ENCODE measurements at places on chromosomes 2 and 18.

DNA sequence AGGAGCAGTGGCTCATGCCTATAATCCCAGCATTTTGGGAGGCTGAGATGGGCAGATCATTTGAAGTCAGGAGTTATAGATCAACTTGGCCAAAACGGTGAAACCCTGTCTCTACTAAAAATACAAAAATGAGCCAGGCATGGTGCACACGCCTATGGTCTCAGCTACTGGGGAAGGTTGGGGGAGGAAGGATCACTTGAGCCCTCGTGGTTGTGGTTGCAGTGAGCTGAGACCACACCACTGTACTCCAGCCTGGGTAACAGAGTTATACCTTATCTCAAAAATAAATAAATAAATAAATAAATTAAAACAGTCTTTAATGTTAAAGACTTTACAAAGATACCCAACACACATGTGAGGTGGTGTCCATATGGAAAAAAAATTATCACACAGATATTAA is 134.0 kb downstream of the C2orf74 start:
- DNase-seq: peak; percentile 31

GRCh38 chr2:46849046-46849715 is 66.4 kb downstream of the MCFD2 start:
- no peak for DNase-seq

- no peak for DNase-seq
These were observed 150.5 kb downstream of the MBP start for GRCh38 chr18:76982038-76982437.

- no peak for DNase-seq
These were observed 143.7 kb downstream of the NAPG start for GRCh38 chr18:10669441-10670100.

DNA sequence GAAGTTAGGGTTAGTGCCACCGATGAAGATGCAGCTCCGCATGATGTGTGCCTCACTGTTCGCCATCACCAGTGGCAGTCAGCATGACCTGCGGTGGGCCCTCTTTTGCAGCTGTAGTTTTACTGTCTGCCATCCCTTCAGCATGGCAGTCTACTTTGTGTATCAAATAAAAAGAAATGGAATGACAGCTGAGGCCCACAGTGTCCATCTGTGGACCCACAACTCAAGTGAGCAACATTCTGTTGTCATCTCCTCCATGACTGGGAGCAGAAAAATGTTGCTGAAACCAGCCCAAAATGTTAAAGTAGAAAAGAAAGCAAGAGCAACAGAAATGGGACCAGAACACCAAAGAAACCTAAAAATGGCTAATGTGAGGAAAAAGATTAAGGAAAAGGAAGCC is 128.7 kb downstream of the MEP1B start:
- no peak for DNase-seq

GRCh38 chr18:7089369-7089768 is 28.2 kb downstream of the LAMA1 start:
- no peak for DNase-seq

DNA sequence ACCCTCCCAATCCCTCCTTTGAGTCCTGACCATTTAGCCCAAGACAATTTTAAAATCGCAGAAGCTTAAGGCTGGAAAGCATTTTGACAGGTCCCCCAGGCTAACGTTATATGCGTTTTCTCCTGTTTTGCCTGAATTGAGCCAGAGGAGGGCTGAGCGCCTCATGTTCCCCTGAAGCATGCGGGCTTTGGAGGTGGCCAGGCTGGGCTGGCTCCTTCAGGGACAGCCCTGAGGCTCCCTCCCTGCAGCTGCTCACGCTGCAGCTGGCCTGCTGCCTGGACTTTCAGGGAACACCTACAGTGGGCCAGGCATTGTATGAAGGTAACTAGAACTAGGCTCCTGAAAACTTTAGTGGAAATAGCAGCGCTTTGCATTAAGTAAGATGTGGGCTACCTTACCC is 179.2 kb downstream of the ACKR3 start:
- DNase-seq: no peak

GRCh38 chr18:26057344-26057773 is 33.1 kb downstream of the SS18 start:
- no peak for DNase-seq

- no peak for DNase-seq
These were observed 4.0 kb upstream of the SMYD5 start for GRCh38 chr2:73210019-73210418.

DNA sequence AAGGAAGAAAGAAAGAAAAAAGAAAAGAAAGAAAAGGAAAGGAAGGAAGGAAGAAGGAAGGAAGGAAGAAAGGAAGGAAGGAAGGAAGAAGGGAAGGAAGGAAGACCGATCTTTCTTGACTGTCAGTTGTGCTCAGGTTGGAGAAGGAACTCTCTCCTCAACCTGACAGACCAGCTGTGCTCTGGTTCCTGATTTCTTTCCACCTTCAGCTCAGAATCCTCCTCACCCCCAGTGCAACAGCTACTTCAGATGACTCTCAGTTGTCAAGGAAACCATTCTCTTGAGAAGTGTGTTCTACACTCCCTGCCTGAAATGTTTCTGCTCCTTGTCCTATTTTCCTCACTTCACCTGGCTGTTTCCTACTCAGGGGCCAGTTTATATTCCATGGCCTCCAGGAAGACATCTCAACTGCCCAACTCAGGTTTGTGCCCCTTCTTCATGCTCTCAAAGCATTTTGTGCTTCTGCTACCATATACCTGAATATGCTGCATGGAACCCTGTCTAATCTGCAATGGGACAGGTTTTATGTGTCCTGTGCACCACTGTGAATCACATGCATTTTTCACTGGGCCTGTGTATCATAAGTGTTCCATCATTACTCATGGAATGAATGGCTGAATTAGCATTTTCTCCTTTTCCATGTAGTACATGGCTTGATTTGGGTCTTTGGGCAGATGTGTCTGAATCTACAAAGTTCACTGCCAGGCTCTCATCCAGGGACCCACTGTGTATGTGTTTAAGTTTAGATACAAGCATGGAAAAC is 32.8 kb upstream of the DOCK10 start:
- no peak for DNase-seq

DNA sequence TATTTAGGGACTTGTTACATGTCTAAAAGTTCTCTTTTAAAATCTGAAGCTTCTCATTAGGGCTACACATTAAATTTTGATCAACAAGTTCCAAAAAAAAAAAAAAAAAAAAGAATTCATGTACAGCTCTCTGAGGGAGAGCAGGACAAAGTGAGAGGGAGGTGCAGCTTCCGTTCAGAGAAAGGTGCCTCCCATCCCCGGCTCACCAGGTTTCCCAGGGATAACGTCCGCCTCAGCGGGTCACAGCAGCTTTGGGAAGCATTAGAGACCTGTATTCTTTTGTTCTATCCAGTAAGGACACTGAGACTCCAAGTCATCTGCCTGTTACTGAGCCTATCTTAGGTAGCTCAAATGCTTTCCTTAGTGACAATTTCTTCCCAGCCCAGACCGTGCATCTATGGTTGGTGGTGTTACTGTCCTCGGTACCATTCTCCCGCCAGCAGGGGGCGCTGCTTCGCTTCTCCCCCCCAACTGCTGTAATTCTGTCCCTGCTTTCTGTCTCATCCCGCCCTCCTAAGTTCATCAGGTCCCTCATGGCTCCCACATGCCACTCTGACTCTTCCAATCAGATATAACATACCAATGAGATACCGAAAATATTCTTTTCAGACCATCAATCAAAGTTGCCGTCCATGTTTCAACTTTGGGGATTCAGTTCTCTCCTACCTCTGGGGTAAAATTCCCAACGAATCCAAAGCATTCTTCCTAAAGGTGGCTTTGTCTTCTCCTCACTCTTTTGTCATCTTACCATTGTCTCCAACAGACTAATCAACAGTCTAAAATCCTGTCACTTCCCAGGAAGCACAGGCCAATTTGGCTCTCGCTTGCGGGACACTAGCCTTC is 466.5 kb downstream of the METTL4 start:
- peak; percentile 44 for DNase-seq

GRCh38 chr2:68994864-68995263 is 18.1 kb upstream of the ANTXR1 start:
- DNase-seq: no peak

GRCh38 chr18:69795791-69796190 is 151.9 kb downstream of the CD226 start:
- no peak for DNase-seq

GRCh38 chr2:106581328-106581727 is 94.2 kb downstream of the CD8B2 start:
- no peak for DNase-seq

- no peak for DNase-seq
These were observed 46.3 kb upstream of the VIT start for GRCh38 chr2:36650031-36650829.

DNA sequence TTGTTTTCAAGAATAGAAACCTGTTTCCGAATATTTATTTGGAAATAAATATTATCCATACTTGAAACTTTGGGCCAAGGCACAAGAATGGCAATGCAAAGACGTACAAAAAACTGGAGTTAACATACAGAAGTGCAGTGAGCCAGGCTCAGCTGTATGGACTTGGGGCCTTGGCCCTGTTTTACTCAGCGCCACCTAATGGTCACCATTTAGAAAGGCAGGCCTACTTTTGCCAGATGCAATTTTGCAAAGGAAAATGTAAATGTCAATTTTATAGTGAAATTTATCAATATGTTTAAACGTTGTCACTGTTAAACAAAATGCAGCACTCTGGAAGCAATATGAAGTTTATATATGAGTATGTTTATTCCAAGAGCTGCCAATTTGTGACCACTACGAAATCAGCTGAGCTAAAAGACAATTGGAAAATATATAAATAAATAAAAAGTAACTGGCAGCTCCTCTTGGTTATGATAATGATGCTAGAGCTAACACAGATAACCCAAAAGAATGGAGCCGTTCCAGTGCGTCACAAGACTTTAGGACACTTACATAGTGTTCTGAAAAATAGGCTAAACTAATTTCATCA is 155.0 kb downstream of the ARHGAP15 start:
- peak; percentile 67 for DNase-seq

DNA sequence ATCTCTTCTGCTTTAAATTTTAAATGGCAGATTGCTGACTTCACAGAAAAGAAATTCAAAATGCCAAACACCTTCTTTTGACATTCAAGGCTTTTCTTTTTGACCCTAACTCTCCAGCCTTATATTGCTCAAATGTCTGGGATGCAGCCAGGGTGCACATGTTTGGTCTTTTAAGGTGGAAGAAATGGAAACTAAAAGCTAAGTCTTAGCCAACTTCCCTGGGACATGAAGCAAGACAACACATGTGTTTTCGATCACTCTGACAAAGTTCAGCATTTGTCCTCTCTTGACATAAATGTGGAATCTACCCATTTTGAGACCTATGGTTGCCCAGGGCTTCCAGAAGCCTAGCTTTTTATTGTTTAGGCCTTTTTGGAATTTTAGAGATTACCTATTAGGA is 161.6 kb downstream of the RDH14 start:
- no peak for DNase-seq

DNA sequence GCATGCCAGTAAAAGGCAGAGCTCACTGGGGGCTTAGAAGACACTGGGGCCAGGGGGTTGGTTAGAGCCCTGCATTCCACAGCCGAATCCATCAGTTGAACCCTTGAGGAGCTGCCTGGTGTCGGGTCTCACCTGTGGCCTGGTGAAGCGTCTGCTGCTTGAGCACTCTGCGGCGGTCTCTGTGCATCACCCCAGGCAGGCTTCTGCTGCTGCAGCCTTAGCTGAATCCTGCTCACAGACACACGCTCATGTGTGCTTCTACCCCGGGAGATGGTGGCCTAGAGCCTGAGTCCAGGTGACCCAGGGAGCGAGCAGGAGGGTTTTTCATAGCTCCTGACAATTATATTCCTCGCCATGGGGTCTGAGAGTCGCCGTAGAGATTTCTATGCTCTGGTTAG is 192.1 kb downstream of the MGAT5 start:
- DNase-seq: no peak

GRCh38 chr2:116513991-116514390 is 1300.5 kb upstream of the DDX18 start:
- no peak for DNase-seq

DNA sequence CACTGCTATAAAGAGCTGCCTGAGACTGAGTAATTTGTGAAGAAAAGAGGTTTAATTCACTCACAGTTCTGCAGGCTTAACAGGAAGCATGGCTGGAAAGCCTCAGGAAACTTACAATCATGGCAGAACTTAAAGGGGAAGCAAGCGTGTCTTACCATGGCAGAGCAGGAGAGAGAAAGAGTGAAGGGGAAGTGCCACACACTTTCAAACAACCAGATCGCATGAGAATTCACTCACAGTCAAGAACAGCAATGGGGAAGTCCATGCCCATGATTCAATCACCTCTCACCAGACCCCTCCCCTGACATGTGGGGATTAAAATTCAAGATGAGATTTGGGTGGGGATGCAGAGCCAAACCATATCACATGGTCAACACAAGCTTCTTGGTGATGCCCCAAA is 34.7 kb upstream of the CDK5R2 start:
- peak; percentile 21 for DNase-seq

- DNase-seq: peak; percentile 31
These were observed 5.9 kb upstream of the ATP5MC3 start for GRCh38 chr2:175187378-175187777.

DNA sequence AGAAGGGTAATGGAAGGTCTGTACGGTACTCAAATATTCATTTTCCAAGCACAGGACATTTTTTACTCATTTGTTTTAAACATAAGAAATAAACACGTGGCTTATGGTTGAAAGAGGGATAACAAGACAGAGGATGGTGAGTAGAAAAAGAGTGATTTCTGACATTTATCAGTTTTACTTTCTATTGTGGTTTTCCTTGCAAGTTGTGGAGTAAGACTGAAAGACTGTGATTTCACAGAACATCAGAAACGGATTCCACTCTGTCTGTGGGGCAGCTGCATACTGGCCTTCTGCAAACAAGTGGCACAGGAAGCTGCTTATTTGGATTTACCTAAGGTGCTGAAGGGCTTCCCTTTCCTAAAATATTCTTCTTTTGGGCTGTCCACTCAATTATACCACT is 122.2 kb upstream of the ITGB6 start:
- no peak for DNase-seq

- no peak for DNase-seq
These were observed 89.1 kb downstream of the MAIP1 start for GRCh38 chr2:200044453-200044852.

DNA sequence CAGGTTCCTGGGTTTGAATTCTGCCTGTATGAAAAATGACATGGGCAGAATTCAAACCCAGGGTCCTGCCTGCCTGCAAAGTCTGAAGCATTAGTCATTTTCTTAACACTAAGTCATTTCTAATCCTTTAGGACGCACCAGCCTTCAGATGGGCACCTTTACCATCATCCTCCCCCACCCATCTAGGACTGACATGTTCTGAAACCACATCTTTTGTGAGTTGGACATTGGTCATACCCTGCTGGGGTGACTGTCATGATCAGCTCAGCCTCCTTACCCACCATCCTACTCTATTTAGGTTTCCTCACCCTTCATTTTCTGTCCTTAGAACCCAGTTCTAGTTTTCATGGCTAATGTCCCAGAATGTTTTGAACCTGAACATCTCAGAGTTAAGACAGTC is 104.9 kb downstream of the TRIB2 start:
- no peak for DNase-seq

Measured in common myeloid progenitor, CD34-positive (primary cell).